ENCODE measurements at places on chromosomes 16 and 17.
A peak's percentile ranks its signal among the peaks of the same experiment; 100 is the strongest.

DNA sequence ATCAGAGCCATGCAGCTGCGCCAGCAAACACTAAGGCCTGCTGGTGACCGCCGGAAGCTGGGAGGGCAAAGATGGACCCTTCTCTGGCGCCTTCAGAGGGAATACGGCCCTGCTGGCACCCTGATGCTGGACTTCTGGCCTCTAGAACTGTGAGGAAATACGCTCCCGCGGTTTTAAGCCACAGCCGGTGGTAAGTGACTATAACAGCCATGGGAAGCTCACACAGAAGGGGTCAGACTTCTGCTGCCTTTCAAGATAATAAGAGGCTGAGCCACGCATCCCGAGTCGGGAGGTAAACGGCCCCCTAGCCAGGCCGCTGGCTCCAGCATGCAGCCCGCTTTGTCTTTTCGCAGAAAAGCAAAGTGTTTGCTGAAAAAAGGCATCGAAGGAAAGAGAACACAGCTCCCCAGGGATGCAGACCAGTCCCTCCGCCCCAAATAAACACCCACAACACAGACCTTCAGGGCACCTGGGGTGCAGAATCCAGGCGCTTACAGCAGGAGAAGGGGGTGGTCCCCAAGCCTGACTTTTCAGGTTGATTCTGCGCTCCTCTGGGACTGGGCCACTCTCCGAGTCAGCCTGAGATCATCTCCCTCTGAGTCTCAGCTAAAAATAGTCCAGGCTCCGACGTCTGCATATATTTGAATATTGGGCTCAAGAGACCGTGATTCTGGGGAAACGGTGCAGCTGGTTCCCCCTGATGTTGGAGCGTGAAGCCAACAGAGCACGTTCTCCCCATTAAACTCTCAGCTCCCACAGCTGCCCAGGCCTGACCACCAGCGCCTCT, 89.7 kb downstream of the MGAT5B start:
- no peak for DNase-seq

DNA sequence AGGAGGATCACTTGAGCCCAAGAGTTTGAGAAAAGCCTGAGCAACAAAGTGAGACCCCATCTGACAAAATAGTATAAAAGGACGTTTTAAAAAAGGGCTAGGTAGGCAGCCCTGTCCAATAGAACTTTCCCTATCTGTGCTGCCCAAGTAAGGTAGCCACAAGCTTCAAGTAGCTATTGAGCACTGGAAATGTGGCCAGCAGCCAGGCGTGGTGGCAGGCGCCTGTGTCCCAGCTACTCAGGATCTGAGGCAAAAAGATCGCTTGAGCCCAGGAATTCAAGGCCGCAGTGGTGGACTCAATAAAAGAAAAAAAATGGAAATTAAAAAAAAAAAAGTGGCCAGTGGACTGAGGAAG, 1.5 kb upstream of the NQO1 start:
- DNase-seq = no peak

GRCh38 chr17:73777131-73777449, 132.8 kb upstream of the SDK2 start:
- no peak for DNase-seq

DNA sequence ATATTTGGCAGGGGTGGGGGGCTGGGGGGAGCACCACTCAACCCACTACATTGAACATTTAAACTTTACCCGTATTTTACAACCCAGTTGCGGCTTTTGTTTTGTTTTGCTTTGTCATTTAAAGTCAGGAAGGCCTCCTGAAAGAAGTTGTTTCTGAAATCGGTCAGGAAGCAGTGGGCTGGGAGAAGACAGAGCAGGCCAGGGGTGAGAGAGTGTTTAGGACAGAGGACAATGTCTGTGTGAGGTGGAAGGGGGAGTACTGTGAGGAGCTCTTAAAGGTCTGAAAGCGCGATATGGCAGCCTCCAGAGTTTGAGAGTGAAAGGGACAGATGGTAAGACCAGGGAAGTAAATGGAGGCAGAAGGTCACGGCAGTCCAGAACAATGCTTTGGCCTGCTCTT, 6.1 kb upstream of the WFIKKN2 start:
- DNase-seq = peak; percentile 33

- DNase-seq = no peak
Measured at GRCh38 chr17:36657763-36658490, 56.5 kb downstream of the MRM1 start.

GRCh38 chr17:54888981-54889380, 11.7 kb upstream of the TOM1L1 start:
- DNase-seq = no peak

DNA sequence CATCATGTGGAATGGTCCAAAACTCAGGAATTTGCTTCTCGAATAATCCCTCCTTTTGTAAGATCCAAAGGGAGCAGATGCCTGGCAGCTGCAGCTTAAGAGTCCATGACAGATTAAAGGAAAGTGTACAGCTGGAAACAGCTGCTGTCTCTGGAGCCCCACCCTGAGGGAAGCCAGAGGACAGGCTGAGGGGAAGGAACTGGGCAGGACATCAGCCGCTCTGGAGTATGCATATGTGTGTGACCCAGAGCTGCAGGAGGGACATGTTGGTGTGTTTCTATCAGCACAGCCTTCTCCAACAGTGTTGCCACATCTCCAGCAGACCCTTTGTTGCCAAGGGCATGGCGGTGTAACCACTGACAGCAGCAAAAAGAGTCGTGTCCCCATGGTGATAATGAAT, 46.2 kb downstream of the CYB561 start:
- DNase-seq = no peak

- DNase-seq = no peak
Measured at GRCh38 chr17:8292639-8293395, 2.4 kb downstream of the SLC25A35 start.

- DNase-seq = no peak
Measured at GRCh38 chr16:75535901-75536300, at the start of gene CHST5. Gene CHST5, minus strand, starts transcription at chr16:75536108. Its CDS starts 5,724 bp downstream, at chr16:75530384.

DNA sequence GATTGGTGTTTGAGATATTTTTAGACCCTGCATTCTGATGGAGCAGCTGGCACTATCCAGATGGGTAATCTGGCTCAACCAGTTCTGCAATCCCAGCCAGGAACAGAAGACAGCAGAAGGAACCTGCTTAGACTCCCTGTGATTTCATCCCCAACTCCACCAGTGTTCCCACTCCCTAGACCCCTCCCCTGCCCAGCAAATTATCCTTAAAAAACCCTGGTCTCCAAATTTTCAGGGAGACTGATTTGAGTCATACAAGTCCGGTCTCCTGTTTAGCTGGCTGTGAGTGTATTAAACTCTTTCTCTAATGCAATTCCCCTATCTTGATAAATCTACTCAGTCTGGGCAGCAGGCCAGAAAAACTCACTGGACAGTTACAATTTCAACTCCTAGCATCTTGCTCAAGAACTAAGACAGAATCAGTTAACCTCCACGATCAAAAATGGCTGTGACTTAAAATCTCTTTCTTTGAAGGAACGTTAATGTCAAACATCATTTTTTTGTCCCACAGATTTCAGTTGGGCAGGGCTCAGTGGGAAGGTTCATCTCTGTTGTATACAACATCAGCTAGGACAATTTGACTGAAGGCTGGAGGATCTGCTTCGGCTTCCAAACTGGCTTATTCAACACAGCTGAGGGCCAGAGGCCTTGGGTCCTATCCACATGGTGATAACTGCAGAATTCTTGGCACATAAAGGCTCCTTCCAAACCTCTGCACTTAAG, 4.9 kb upstream of the RBL2 start:
- no peak for DNase-seq

DNA sequence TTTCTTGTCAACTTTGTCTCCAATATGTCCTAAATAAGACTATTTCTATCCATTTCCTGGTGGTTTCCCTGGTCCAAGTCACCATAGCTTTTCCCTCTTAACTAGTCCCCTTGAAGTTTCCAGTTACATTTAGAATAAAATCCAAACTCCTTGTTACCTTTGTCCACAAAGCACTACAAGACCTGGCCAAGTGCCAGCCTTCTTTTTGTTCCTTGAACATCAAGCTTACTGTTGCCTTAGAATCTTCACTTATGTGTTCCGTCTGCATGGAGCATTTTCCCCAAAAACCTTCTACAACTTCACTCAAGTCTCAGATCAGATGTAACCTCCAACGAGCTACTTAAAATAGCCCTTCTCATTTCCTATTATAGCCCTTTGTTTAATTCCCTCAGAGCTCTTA, 101.4 kb downstream of the ITFG1 start:
- no peak for DNase-seq
